ENCODE measurements at places on chromosomes 1 and 21.

- no peak for DNase-seq
Observed at GRCh38 chr1:88537787-88538186, 146.3 kb upstream of the PKN2 start.

DNA sequence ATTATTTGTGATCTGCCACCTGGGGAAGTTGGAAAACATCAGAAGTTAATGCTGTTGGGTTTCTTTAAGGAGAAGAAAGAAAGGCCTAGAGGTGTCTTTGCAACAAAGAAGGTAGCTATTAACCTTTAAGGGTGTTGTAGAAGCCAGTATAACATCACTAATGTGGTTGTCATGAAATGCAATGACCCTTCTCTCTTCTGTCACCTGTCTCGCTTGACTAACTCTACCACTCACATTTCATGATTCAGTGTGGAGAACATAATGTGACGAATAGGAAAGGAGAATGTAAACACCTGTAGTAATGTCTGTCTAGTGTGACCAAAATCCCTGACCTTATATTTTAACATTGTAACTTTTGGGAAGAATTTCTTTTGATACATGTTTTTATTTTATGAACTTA is 211.7 kb upstream of the UBE2U start:
- no peak for DNase-seq

DNA sequence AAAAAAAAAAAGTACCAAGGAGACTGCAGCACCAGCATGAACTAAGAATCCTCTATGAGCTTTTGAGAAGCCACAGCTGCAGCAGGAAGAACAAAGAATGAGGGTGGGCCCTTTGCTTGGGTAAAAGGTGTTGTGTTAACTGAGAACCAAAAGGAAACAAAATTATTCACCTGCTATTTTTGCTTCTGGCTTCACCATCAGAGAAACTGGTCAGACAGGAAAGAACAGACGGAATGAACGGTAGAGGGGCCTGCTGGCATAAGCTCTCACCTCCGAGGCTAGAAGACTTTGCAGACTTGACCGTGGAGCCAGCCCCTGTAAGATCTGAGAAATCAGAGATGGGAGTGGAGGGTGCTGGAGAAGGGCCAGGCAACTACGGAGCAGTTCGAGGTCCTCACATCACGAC is 27.6 kb downstream of the IL10RB start:
- DNase-seq = no peak

DNA sequence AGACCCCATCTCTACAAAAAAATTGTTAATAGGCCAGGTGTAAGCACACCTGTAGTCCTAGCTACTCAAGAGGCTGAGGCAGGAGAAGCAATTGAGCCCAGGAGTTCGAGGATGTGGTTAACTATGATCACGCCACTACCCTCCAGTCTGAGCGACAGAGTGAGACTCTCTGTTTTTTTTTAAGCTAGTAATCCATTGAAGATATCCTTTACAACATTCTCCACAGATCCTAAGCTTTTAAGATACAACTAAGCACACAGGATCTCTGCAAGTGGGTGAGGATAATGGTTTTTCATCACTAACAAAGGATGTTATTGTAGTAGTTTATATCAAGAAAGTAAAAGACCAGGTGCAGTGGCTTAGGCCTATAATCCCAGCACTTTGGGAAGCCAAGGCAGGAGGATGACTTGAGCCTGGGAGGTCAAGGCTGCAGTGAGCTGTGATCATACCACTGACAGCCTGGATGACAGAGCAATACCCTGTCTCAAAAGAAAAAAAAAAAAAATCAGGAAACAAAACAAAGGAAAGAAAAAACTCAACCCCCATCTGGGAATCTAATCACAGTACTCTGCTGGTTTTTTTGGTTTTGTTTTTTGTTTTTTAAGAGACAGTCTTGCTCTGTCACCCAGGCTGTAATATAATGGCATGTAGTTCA is 166.1 kb downstream of the RERE start:
- no peak for DNase-seq

- no peak for DNase-seq
Observed at GRCh38 chr1:184393962-184394361, 7.1 kb downstream of the C1orf21 start.

DNA sequence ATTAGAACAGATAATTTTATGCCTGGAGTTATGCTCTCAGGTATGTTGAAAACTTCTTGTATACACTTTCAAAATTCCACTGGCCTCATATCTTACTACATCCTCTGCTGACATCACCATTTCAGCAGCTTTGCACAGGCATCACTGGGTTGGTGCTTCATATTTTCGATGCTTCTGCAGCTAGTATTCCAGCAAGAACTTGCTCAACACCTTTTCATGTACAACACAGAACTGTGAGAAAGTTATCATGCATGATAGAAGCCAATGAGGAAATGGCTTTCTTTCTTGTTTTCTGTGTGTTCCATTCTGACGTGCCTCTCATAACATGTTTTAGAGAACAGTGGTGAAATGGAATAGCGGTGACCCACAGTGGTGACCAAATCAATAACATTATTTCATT is 5.1 kb upstream of the GBP5 start:
- no peak for DNase-seq

DNA sequence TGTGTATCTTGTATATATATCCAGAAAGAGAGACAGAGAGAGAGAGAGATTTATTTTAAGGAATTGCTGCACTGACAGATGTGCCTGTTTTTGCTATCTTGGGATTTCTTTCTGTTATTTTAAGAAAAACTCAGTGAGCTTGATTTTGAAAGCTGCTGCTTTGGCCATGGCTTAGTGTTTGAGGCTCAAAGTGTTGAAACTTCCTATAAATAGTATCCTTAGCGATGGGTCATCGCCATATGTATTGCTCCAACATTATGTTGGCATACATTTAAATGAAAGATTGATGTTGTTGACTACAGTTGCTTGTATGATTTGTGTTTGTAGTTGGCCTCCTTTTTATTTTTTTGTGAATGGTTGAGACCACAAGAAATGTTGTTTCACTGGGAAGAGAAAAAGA is 29.0 kb upstream of the NTPCR start:
- DNase-seq = no peak

- no peak for DNase-seq
Observed at GRCh38 chr1:247111700-247112478, 7.7 kb upstream of the ZNF669 start.

- no peak for DNase-seq
Observed at GRCh38 chr21:15063081-15063813, 1.6 kb downstream of the NRIP1 start.

DNA sequence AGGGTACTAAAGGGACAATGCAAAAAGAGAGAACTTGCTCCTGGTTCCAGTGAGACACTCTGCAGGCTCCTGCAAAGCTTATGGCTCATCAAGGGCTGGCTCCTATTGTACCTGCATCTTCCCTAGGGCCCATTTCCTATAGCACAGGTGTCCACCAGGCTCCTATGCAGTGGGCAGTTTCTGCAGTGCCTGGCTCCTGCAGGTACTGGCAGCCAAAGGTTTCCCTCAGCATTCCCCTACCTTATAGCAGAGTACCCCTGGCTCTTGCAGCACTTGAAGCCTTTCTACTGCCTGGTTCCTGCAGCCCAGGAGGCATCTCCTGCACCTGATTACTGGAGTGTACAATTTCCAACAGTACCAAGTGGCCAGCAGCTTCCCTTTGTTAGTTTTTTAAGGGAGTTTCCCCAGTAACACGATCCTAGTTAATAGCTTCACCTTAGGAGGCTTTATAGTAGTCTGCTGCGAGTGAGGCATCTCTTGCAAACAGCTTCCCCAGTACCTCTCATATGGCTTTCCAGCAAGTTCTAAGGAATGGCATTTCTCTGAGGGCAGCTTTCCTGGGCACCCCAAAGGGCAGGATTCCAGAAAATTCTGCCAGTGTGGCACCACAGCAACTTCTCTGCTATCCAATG is 141.7 kb downstream of the DENND1B start:
- no peak for DNase-seq

DNA sequence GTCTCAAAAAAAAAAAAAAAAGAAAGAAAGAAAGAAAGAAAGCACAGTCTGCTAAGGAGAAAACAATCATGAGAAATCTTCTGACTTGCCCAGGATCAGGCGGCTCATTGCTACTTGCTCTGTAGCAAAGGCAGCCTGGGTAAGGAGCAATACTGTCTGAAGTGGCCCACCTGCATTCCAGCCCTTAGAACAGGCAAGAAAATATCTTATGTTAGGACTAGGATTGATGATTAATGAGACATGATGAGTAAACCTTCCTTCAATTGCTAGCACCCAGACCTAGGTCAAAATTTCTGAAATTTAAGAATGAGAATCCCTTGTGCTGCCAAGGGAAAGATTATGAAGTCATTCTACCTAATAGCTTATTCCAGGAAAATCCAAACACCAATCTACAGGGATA is 140.8 kb downstream of the DSCAM start:
- no peak for DNase-seq

DNA sequence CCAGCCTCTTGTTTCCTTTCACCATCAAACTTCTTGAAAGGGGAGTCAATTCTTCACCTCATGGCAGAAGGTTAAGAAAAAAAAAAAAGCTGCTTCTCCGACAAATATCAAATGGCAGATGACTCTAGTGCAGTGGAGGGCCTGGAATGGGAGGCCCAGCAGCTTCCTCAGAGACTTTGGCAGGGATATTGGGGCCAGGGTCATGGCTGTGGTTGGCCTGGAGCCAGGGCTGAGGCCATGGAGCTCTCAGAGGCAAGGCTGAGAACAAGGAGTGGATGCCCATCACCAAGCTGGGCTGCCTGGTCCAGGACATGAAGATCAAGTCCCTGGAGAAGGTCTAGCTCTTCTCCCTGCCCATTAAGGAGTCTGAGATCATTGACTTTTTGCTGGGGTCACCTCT is 18.7 kb downstream of the MTF1 start:
- DNase-seq = no peak
